NCI-H226 (cell line): ENCODE measurements at places on chromosomes 7 and 10.
A peak's percentile ranks its signal among the peaks of the same experiment; 100 is the strongest.

- DNase-seq = peak; percentile 10
These were observed 765 bp downstream of the WBP1L start for GRCh38 chr10:102744374-102745051.

DNA sequence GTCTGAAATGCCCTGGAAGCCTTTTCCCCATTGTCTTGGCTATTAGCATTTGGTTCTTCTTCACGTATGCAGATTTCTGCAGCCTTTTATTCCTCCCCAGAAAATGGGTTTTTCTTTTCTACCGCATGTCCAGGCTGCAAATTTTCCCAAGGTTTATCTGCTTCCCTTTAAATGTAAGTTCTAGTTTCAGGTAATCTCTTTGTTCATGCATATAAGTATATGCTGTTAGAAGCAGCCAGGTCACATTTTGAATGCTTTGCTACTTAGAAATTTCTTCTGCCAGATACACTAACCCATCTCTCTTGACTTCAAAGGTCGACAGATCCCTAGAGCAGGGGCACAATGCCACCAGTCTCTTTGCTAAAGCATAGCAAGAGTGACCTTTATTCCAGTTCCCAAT is 12.3 kb downstream of the THAP5 start:
- no peak for DNase-seq

DNA sequence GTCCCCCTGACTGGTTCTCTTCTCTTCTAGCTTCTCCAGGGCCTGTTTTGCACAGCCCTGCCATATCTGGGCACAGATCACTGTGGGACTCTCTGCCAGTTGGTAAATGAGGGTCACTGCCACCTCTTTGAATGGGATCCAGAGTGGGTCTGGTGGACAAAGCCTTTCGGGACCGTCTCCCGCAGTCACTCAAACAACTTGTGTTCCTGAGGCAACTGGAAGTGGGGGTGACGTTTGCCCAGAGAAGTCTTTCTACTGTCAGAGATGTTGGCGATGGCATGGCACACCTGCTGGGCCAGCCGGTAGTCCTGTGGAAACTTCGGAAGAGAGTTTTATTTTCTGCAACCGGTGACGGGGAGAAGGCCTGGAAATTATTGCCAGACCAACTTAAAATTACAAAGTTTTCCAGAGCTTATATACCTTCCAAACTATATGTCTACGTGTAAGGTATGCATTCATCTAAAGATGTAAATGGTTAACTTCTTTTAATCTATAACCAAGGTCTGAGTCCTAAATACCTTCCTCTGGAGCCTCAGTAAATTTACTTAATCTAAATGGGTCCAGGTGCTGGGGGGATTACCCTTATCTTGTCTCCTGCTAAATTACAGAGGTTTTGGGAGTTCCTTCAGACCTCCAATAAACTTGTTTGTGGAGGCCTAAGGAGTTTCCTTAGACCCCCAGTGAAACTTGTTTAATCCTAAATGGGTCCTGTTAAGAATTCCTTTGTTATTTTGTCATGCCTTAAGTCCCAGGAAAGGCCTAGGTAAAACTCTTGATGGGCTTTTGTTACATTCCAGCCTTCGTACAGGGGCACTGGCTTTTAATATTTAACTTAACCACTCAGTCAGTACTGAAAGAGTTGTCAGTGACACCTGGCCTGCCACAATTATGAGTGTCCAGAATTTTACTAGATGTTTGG is 94.0 kb downstream of the NPSR1 start:
- no peak for DNase-seq

- DNase-seq = no peak
These were observed 150.4 kb downstream of the TAX1BP1 start for GRCh38 chr7:27890205-27890849.

DNA sequence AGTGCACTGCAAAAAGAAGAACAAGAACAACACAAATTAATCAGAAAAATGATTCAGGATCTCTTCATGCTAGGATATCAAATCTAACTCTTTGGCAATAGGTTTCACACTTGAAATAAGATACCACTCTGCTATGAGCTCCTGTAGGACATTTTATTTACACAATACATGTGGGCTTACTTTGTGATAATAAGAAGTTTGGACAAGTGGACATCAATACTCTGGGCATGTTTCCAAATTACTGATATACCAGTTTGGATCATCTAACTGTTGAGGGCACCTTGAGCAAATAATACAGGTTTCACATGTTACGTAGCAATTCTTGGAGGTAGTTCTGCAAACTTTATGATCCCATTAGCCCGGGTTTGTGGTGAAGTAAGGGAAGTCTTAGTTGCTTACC is 59.8 kb downstream of the CPVL start:
- DNase-seq = no peak

DNA sequence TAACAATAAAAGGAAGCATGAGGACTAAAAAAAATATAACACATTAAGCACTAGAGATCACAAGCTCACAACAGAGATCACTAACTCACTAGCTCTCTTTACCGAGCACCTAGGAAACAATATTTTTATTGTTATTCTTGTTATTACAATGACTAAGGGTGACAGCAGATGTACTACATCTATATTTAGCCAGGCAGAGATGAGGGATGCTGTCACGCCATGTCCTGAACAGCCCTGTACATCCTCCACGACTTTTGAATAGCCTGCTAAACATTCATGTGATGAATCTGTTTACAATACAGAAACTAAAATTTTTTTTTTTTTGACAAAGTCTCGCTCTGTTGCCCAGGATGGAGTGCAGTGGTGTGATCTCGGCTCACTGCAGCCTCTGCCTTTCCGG is 22.7 kb downstream of the FAM133B start:
- DNase-seq = no peak

GRCh38 chr7:117126676-117127075 is 173.4 kb downstream of the ST7 start:
- DNase-seq = no peak

- DNase-seq = no peak
These were observed 110.6 kb upstream of the COL1A2 start for GRCh38 chr7:94284104-94284503.

- DNase-seq = no peak
These were observed 196.4 kb downstream of the SDHAF3 start for GRCh38 chr7:97313900-97314299.

GRCh38 chr10:83930-84530 is 34.9 kb upstream of the TUBB8 start:
- DNase-seq = no peak

- DNase-seq = no peak
These were observed 22.5 kb downstream of the ORC5 start for GRCh38 chr7:104185346-104185745.

DNA sequence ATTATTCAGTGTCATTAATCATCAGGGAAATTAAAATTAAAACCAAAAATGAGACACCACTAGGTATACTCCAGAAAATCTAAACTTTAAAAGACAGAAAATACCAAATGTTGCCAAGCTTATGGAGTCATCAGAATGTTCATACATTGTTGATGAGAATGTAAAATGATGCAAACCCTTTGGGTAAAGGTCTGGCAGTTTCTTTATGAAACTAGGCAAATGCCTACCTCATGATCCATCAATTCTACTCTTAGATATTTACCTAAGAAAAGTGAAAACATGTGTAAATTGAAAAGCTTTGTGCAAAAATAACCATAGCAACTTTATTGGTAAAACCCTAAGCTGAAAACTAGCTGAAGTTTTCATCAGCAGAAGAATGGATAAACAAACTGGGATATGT is 329.5 kb upstream of the MEOX2 start:
- no peak for DNase-seq

DNA sequence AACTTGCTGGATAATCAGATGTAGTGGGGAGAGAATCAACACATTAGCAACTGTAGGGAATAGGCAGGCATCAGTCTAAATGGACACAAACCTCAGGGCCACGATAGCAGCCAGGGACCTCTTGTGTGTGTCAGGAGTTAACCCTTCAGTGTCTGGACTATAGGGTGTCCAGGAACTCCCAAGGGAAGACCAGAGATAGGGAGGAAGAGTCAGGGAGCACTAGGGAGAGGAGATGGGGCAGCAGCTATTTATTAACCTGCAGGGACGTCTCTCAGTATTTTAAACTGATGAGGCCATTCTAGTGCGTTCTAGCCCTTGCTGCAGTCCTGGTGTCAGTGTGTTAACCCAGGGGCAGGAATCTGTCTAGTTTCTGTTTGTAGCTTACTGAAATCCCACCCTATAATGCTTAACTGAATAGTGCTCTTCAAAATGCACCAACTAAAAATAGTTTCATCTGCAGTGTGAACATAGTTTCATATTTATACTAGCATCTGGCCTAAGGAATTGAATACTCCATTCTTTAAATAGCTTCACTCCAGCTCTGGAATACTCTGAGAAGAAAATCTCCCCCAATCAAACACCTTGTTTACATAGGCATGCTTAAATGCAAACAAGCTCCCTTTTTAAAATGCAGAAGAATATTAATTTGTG is 62.7 kb downstream of the ARID5B start:
- no peak for DNase-seq

- DNase-seq = peak; percentile 37
These were observed 244.8 kb upstream of the MINDY3 start for GRCh38 chr10:16105082-16105481.

DNA sequence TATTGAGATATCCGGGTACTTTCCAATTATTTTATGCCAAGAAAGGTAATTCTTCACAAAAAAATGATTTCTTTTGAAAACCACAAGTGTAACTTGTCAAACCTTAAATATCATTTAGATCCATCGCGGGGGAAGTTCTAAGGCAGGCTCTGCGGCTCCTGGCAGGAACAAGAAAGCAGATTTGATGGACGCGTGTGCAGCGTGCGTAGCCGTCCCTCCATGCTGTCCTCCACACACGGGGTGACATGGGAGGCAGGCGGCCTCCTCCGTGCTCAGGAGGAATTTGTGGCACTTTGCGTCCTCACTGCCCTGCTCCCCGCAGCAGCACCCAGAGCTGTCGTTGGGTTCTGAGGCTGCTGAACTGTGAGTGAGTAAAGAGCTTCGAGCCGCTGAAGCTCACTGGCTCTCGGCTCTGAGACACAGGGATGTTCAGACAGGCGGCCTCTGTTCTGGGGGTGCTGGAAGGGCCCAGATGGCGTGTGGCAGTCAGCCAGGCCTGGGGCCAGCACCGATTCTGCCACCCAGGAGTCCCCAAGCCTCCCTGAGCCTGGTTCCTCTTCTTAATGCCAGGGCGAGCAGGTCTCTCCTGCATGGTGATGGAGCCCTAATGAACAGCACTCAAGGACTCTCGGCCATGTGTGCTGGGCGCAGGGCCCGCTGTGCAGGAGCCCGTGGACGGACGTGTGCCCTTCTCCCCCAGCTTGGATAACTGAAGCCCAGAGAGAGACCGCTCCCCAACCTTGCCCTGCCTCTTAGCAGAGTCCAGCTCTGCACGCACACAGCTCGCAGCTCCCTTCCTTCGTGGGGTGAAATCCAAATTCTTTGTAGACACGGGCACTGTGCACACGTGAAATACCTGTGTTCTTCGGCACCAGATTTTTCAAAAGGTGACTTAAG is 185.4 kb upstream of the SHH start:
- DNase-seq = no peak

GRCh38 chr7:14902589-14903067 is at the start of gene DGKB:
Gene DGKB (minus strand): TSS chr7:14902751.
- no peak for DNase-seq

DNA sequence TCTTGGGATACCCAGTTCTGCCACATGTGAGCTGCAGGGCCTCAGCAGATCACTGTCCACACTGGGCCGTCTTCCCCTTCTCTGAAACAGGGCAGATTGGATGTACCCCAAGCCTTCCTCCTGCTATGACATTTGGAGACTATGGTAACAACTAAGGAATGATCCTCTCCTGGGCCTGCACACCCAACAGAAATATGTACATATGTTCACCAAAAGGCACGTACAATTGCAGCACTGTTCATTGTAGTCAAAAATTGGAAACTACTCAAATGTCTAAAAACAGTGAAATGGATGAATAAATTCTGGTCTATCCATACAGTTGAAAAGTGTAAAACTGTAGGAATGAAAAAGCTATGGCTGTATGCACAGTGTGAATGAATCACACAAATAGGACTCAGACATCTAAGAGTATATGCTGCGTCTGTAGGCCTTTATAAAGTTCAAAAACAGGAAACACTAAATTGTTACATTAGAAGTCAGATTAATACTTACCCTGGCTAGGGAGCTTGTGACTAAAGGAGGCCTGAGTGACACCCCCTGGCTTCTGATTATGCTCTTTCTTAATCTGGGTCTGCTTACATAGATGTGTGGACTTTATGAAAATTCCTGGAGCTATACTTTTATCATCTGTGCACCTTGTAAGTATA is 16.1 kb upstream of the XPNPEP1 start:
- DNase-seq = no peak

DNA sequence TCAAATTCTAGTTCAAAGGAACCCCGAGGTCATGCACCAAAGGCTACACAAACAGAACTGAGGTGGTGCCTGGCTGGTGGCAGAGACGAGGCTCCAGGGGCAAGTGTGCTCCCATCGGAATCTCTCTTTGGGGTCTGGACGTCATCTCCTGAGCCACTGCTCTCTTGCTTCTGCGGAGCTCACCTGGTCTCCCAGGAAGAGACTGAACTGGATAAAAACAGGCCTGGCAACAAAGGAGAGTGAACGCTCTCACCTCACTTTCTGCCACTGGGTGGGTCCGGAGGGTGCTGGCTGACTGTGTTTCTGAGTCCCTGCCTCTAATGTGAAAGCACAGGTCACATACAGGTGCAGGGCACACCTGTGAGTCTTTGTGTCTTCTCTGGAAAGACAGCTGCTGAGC is 22.4 kb downstream of the VIPR2 start:
- DNase-seq = no peak

- no peak for DNase-seq
These were observed 80.4 kb upstream of the MGMT start for GRCh38 chr10:129386415-129387257.

- DNase-seq = no peak
These were observed 348.8 kb downstream of the SORCS3 start for GRCh38 chr10:104989880-104990279.

DNA sequence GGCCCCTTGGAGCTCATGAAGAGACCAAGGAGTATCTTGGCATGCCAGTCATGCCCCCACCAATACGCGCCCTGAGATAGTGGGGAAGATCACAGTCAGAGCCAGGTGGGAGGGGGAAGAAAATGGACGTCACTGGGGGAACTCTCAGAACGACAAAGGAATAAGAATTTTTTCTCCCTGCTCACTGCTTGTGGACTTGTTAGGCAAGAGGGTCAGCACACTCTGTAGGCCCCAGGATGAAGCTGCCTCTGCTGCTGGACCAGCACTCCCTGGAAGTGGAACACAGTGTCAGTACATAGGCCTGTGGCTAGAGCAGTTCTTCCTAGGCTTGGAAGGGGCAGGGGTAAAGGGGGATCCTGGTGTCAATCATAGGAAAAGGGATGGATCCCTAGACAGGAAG is 46.5 kb downstream of the DRGX start:
- no peak for DNase-seq

GRCh38 chr10:123502983-123503382 is 163.2 kb upstream of the GPR26 start:
- DNase-seq = no peak

DNA sequence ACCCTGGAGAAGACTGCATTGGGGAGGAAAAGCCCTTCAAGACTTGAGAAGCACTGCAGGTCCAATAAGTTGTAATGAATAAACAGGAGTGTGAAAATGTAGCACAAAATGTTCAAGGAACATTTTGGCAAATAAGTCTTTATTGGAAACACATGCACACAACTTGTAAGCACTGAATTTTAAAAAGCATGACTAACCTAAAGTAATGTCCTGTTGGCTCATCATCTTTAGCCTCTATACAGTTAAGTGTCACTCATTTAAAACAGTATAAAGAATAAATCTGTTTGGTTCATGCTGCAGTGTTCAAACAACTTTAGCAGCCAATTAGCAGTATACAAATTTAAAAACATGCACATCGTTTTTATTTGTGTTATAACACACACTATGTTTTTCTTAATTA is 108.6 kb downstream of the CDK6 start:
- DNase-seq = no peak
